Vagina (tissue), 2 donors: ENCODE measurements at places on chromosomes 11 and 22. TPM values are rescaled to one million over a fixed set of nuclear protein-coding genes. Genes with fewer than 3 reads are reported as not detected.

SESN3 gene
- 28.2 TPM for total RNA-seq

MAML2 gene
- 36.3 TPM for total RNA-seq

- no peaks in the 10 kb centered on the region for H3K36me3 ChIP-seq
- H3K4me1 ChIP-seq, result peaks cover 7% of the 10 kb centered on the region
- H3K27me3 ChIP-seq, result no peaks in the 10 kb centered on the region
- no peak for DNase-seq
- no peak overlapping the region for H3K4me3 ChIP-seq
Observed at GRCh38 chr11:128341280-128342248, 245.8 kb downstream of the ETS1 start.

UBQLNL gene
- total RNA-seq, result 0.98 TPM
